ENCODE measurements at places on chromosomes 3 and 15.

- peak; percentile 15 for DNase-seq
Measured at GRCh38 chr3:48432411-48433371, 2.8 kb upstream of the PLXNB1 start.

DNA sequence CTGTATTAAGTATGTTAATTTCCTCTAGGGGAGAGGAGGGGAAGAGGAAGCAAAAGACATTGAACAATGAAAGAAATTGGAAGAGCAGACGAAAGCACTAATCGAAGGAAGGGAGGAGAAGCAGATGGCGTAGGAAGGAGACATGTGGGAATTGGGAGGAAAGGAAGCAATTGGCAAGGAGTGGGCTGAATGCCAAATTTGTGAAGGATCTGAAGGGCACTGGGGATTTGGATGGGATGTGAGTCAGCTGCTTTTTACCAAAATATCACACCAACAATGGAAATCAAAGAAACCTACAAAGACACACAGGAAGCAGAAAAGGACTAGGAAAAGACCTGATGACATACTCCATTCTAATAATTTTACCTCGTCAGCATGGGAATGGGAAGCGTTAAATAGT lies 1029.8 kb downstream of the ROBO1 start:
- DNase-seq = no peak

GRCh38 chr15:27983496-27983895 lies 115.6 kb downstream of the OCA2 start:
- DNase-seq = no peak

DNA sequence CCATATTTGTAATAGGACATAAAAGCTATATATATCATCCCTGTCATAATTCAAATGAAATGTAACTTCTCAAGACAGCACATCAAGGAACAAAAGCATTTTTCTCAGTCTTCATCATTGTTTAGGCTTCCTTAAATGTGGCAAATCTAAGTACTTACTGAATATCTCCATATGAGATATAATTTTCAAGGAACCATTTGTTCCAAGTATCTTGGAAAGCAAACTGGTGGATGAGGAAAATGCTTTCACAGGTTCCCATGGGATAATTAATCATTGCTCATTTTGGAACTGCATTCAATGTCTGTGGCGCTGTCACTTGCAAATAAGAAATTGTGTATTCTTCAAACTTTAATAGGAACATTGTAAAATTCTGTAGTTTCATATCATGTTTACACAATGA lies 52.6 kb upstream of the ZNF385D start:
- no peak for DNase-seq

- DNase-seq = no peak
Measured at GRCh38 chr3:151407928-151408327, 23.4 kb upstream of the P2RY12 start.

Measured in LoVo (cell line).